ENCODE measurements at places on chromosomes 6 and 20. TPM values are rescaled to one million over a fixed set of nuclear protein-coding genes. Genes with fewer than 3 reads are reported as not detected.

DNA sequence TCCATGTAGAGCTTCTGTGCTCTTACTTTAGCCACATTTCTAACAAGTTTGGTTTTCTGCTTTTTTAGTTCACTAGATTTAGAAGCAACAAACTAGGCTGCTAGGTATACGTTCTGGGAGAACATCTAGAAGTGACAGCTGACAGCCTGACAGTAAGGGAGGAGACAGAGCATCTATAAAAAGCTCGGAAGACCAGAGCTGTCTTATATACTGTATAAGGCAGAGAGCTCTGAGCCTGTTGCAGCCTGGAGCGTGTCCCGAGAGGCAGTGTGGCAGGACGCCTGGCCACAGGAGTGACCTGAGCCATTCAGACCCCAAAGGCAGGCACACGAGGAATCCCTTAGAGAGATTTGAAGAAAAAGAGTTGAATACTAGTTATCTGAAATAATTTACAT, 24.6 kb downstream of the PPP1R14C start:
- no peak for DNase-seq
- peaks cover 13% of the 10 kb centered on the region for H3K4me1 ChIP-seq
- peaks cover 3% of the 10 kb centered on the region for H3K27me3 ChIP-seq
- H3K4me3 ChIP-seq: no peak overlapping the region
- no peaks in the 10 kb centered on the region for H3K36me3 ChIP-seq

GRCh38 chr20:22466447-22467171, 117.8 kb downstream of the FOXA2 start:
- no peak overlapping the region for H3K4me3 ChIP-seq
- DNase-seq: no peak
- H3K4me1 ChIP-seq: no peaks in the 10 kb centered on the region
- H3K27ac ChIP-seq: no peak overlapping the region
- H3K36me3 ChIP-seq: peaks cover 1% of the 10 kb centered on the region

- no peaks in the 10 kb centered on the region for H3K27me3 ChIP-seq
- DNase-seq: no peak
- no peak overlapping the region for H3K27ac ChIP-seq
- H3K36me3 ChIP-seq: no peaks in the 10 kb centered on the region
Measured at GRCh38 chr6:74415056-74415455, 719.1 kb downstream of the CD109 start.

DNA sequence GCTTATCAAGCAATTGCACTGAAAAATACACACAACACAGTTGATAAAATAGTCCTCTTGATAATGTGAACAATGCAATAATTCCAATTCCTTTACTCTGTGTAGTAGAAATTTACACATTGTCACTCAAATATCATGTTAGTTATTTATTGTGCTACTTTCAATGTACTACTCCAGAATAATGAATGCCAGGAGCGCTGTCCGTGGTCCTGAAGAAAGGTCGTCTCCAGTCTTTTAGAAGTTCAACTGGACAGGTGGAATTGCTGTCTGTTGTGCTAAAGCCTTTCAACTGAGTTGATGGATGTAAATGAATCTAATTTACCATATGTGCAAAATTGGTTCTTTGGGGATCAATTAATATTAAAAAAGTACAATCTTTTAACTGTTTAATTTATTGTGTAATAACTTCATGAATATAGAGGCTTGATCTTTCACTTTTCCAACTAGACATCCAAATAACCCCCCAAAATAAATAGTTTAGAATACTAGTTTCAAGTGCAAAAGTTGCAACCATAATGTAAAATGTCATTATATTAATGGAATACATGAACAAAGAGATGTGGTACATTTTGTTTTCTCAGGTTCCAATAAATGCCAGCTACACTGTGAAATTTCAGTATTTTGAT, 3.2 kb downstream of the GRIK2 start:
- H3K27me3 ChIP-seq: 0 out of 2 replicates have a peak, but pooled peaks cover 1% of the 10 kb centered on the region
- peak; percentile 40 for DNase-seq
- H3K27ac ChIP-seq: no peak overlapping the region
- peaks cover 31% of the 10 kb centered on the region for H3K36me3 ChIP-seq
- H3K4me1 ChIP-seq: peaks cover 45% of the 10 kb centered on the region

- peaks cover 25% of the 10 kb centered on the region for H3K36me3 ChIP-seq
- peaks cover 56% of the 10 kb centered on the region for H3K4me1 ChIP-seq
- H3K27ac ChIP-seq: peak overlapping the region; percentile 85
- DNase-seq: peak; percentile 74
Measured at GRCh38 chr6:31559958-31560696, 12.0 kb upstream of the LTA start.

DNA sequence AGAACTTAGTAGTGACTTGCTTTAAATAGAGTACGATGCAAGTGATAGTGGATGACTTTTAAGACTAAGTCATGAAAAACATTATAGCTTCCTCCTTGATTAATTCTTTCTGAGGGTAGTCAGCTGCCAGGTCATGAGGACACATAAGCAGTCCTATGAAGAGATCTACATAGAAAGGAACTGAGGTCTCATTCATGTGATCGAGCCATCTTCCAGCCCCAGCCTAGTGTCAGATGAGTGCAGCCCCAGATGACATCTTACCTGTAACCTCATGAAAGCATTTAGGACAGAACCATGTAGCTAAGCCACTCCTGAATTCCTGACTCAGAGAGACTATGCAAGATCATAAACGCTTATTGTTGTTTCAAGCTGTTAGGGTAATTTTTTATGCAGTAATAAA, 67.7 kb downstream of the AK9 start:
- no peaks in the 10 kb centered on the region for H3K4me1 ChIP-seq
- H3K27me3 ChIP-seq: no peaks in the 10 kb centered on the region
- H3K36me3 ChIP-seq: no peaks in the 10 kb centered on the region
- no peak for DNase-seq
- no peak overlapping the region for H3K4me3 ChIP-seq

- H3K4me3 ChIP-seq: no peak overlapping the region
- no peaks in the 10 kb centered on the region for H3K4me1 ChIP-seq
- H3K36me3 ChIP-seq: no peaks in the 10 kb centered on the region
- DNase-seq: no peak
- no peaks in the 10 kb centered on the region for H3K27me3 ChIP-seq
Measured at GRCh38 chr20:53116733-53117132, 144.6 kb downstream of the TSHZ2 start.

DNA sequence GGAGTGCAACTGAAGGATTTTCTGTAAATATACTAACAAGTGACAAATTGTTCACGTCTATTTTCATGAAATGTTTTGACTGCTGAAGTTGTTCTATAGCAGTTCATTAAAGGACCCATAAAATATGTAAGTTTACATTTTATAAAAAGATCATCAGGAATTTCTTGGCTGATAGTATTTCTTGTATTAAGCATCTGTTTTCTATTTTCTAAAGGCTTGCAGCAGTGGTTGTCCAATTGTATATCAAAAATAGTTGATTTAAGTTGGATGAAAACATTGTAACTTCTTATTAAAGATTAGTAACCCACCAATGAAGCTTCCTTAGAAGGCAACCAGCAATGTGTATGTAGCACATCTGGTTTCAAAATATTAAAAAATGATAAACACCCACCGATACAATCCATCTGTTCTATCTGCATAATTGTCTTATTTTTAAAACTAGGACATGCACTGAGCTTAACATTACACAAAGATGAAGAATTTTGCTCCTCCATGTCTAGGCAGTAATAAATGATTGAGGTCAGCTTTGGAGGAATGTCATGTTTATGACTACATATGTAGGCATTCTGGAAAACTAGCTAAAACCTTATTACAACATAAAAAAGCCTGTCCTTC, 301.3 kb upstream of the TCF21 start:
- 0 out of 2 replicates have a peak, but pooled peaks cover 4% of the 10 kb centered on the region for H3K36me3 ChIP-seq
- no peaks in the 10 kb centered on the region for H3K27me3 ChIP-seq
- peak; percentile 53 for DNase-seq
- H3K4me1 ChIP-seq: peaks cover 48% of the 10 kb centered on the region
- H3K4me3 ChIP-seq: no peak overlapping the region
- peak overlapping the region; percentile 37 for H3K27ac ChIP-seq

- peaks cover 6% of the 10 kb centered on the region for H3K4me1 ChIP-seq
- peaks cover 13% of the 10 kb centered on the region for H3K27me3 ChIP-seq
- H3K27ac ChIP-seq: no peak overlapping the region
- no peak for DNase-seq
- no peaks in the 10 kb centered on the region for H3K36me3 ChIP-seq
Measured at GRCh38 chr20:35607003-35607735, 8.5 kb upstream of the SPAG4 start.

- peaks cover 5% of the 10 kb centered on the region for H3K36me3 ChIP-seq
- H3K4me1 ChIP-seq: peaks cover 53% of the 10 kb centered on the region
- no peak overlapping the region for H3K4me3 ChIP-seq
- H3K27ac ChIP-seq: peak overlapping the region; percentile 78
- DNase-seq: no peak
Measured at GRCh38 chr20:10590950-10591671, 82.7 kb downstream of the JAG1 start.

DNA sequence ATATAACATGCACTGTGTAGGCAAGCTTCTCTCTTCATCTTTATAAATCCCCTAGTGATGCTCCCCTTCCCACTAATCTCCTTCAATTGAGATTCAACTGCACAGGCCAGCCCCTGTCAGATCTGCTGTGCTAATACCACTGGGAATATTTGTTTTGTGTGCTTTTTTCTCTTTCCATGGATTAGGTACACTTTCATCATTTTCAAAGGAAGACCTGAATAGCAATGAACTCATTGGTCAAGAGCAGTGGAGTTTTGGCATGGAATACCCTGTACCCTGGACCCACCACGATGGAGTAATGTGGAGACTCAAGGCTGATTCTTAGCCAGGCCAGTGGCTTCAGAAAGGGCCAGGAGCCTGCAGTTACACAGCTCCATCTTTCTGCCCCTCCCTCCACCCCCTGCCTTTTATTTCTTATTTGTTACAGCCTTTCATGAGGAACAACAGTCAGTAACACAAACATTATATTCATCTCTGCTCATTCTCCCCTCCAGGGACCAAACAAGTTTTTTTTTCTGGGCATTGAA, 75.4 kb upstream of the KCNG1 start:
- peaks cover 5% of the 10 kb centered on the region for H3K36me3 ChIP-seq
- H3K27ac ChIP-seq: no peak overlapping the region
- no peak overlapping the region for H3K4me3 ChIP-seq
- H3K27me3 ChIP-seq: peaks cover 44% of the 10 kb centered on the region
- peaks cover 1% of the 10 kb centered on the region for H3K4me1 ChIP-seq

DNA sequence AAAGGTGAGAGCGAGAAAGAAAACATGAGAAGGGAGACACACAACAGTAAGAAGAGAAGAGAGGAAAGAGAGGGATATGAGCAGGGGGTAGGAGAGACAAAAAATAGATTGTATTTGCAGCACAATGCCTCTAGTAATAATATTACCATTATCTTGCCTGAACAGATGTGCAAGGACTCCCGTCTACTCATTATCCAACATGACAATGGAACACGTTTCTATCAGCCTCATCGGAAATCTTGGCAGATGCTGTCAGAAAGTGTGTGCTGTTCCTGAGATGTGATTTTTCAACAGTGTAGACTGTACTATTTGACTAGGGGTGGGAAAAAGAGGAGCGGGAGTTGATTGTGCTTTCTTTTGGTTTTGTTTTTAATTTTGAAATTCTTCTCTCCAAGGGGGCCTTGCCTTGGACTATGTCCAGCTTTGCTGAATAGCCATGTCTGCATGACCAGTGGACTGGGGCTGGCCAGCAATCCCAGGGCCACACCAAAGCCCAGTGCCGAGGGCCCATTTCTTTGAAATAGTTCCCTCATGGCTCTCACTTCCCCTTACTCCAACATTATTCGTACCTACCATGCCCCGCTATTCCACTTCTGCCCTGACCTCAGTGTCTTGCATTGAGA, 11.3 kb upstream of the TRAM2 start:
- no peaks in the 10 kb centered on the region for H3K27me3 ChIP-seq
- peaks cover 25% of the 10 kb centered on the region for H3K4me1 ChIP-seq
- peak overlapping the region; percentile 68 for H3K27ac ChIP-seq

- H3K4me3 ChIP-seq: peak overlapping the region; percentile 23
- peak overlapping the region; percentile 62 for H3K27ac ChIP-seq
- no peaks in the 10 kb centered on the region for H3K36me3 ChIP-seq
- H3K4me1 ChIP-seq: peaks cover 57% of the 10 kb centered on the region
- DNase-seq: no peak
Measured at GRCh38 chr6:134512981-134513391, 195.1 kb upstream of the SGK1 start.

- H3K4me1 ChIP-seq: peaks cover 17% of the 10 kb centered on the region
- H3K36me3 ChIP-seq: no peaks in the 10 kb centered on the region
- no peaks in the 10 kb centered on the region for H3K27me3 ChIP-seq
- no peak overlapping the region for H3K27ac ChIP-seq
- DNase-seq: peak; percentile 21
Measured at GRCh38 chr6:143634486-143634885, 43.3 kb upstream of the PHACTR2 start.

DNA sequence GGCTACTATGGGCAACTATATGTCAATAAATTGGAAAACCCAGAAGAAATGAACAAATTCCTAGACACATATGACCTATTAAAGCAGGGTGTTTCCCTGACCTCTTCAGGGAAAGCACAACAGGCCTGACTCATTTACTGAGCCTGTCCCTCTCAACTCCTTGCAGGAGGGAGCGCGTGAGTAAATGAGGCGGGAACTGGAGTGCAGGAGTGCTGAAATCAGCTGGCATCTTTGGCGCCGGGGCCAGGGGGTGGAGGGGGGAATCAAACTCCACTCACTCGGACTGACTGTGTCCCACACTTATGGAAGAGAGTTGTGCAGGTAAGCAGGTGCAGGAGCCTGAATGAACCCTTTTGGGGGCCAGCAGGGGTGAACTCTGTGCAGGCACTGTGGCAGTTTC, 671.2 kb upstream of the PTCHD4 start:
- H3K27ac ChIP-seq: no peak overlapping the region
- no peak overlapping the region for H3K4me3 ChIP-seq
- H3K4me1 ChIP-seq: peaks cover 3% of the 10 kb centered on the region
- no peak for DNase-seq
- H3K27me3 ChIP-seq: no peaks in the 10 kb centered on the region

DNA sequence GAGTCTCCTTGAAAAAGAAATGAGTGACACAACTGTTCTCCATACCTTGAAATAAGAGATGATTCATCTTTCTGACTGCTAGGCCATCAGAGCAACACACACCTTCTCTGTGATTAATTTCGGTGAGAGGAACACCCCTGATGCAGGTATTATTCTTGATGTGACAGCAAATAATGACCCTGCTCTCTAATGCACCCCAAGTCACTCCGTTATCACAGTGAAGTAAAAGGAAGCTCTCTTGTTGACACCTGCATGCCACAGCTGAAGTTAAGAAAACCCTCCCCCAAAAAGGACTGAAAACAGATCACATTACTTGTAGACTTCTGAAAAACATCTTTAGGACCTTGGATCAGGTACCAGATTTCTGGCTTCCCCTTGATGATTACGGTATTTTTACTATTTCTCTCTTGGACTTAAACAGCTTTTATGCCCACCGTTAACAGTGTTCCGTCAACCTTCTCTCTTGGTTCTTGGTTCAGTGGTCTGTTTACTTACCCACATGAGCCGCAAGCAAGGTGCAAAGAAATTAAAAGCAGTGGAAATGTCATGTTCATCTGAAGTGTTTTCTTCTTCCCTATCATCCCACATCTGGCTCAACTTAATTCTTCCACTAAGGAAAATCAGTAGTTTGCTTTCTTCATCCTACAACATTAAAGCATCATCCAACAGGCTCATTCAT, 249.7 kb downstream of the GMPR start:
- no peak overlapping the region for H3K27ac ChIP-seq
- H3K4me1 ChIP-seq: no peaks in the 10 kb centered on the region
- peaks cover 3% of the 10 kb centered on the region for H3K27me3 ChIP-seq
- H3K4me3 ChIP-seq: no peak overlapping the region
- H3K36me3 ChIP-seq: peaks cover 18% of the 10 kb centered on the region

The TGM3 gene
- total RNA-seq: 0.12 TPM

The C4A gene
- 1.9 TPM for total RNA-seq

The PHF1 gene
- total RNA-seq: 49.2 TPM

The C2 gene
- not detected for total RNA-seq

The DEF6 gene
- 3.2 TPM for total RNA-seq

The CST1 gene
- total RNA-seq: not detected

The GTSF1L gene
- not detected for total RNA-seq

The PRICKLE4 gene
- not detected for total RNA-seq

The EPB41L2 gene
- total RNA-seq: 41.4 TPM

The APOM gene
- 2.4 TPM for total RNA-seq

The SERPINB6 gene
- total RNA-seq: 135 TPM

The KCNG1 gene
- 4.4 TPM for total RNA-seq

The KHDC1 gene
- total RNA-seq: 4.3 TPM

Measured in HFFc6 (cell line).